ENCODE measurements at places on chromosomes 4 and X. TPM values are rescaled to one million over a fixed set of nuclear protein-coding genes. Genes with fewer than 3 reads are reported as not detected.
A peak's percentile ranks its signal among the peaks of the same experiment; 100 is the strongest.

GRCh38 chr4:136927172-136927571, 605.1 kb downstream of the PCDH18 start:
- no peak overlapping the region for H3K27ac ChIP-seq
- no peaks in the 10 kb centered on the region for H3K4me1 ChIP-seq
- H3K36me3 ChIP-seq = no peaks in the 10 kb centered on the region
- DNase-seq = no peak

FNIP2 gene
- polyA plus RNA-seq = 12.1 TPM

DNA sequence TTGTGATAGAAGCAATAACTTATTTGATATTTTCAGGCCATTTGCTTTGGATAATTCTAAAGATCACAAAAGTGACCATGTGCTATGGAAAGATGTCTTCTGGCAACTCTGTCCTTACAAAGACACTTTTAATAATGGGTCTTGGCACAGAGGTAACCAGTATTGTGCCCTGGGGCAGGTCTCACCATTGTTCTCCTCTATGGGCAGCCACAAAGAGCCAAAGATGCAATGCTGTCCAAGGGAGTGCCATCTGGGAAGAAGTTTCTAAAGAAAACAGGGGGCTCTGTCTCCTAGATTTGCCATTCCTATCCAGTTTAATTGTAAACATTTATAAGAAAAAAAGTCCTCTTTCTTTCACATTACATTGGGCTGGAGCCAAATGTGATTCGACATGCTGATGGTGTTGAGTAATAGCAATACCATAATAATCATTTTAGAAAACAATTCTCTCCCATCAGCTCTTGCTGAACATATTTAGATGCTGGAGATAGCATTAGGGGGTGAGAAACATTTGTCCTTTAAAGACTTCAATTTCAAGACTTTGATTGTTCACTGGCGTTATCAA, 179.9 kb downstream of the KIT start:
- peaks cover 3% of the 10 kb centered on the region for H3K4me1 ChIP-seq
- H3K27ac ChIP-seq = no peak overlapping the region
- peak; percentile 32 for DNase-seq

PNMA6A gene
- 1.8 TPM for polyA plus RNA-seq

ZNF827 gene
- polyA plus RNA-seq = 2.7 TPM

GRCh38 chr4:2302387-2303119, 40.6 kb upstream of the MXD4 start:
- no peak overlapping the region for H3K27ac ChIP-seq
- H3K27me3 ChIP-seq = no peaks in the 10 kb centered on the region
- no peaks in the 10 kb centered on the region for H3K4me1 ChIP-seq
- H3K4me3 ChIP-seq = no peak overlapping the region

PRR32 gene
- not detected for polyA plus RNA-seq

TRAM1L1 gene
- 1.0 TPM for polyA plus RNA-seq

- no peaks in the 10 kb centered on the region for H3K36me3 ChIP-seq
- H3K27me3 ChIP-seq = no peaks in the 10 kb centered on the region
- no peak overlapping the region for H3K27ac ChIP-seq
- DNase-seq = peak; percentile 53
These were observed 1364.4 kb downstream of the STIM2 start for GRCh38 chr4:28225050-28225449.

DNA sequence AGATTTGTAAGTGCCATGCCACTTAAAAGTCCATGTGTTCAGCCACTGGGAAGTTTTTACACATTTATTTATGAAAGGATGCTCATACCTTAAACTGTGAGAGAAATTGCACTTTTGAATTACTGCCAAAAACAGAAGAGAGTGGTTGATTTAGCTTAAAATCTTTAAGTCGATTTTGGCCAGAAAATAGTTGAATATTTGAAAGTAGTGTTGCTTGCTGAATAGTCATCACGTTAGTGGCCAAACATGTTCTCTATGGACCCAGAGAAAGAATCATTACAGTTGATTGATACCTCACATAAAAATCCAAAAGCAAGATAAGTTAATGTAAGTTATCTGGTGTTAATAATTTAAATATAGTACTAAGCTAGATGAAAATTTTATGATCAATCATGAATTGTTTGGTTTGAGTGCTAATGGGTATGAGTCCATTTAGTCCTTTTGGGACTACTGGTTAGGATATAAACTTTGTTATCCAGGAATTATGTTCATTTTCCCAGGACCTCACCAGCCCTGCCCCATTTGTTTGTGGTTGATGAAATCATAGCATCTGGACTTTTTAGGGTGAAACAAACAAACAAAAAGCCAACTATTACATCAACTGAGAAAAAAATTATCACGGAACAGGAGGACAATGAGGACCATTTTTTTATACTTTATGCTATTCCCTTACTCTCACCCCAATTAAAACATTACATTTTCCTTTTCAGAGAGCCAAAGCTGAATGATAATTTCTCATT, 6.3 kb downstream of the GIMD1 start:
- H3K4me1 ChIP-seq = peaks cover 4% of the 10 kb centered on the region
- H3K27ac ChIP-seq = no peak overlapping the region
- no peak for DNase-seq
- H3K27me3 ChIP-seq = no peaks in the 10 kb centered on the region
- H3K4me3 ChIP-seq = no peak overlapping the region

MRPL1 gene
- 21.0 TPM for polyA plus RNA-seq

AKAP4 gene
- polyA plus RNA-seq = not detected

IL15 gene
- 4.7 TPM for polyA plus RNA-seq

NMU gene
- 1.1 TPM for polyA plus RNA-seq

TTC29 gene
- 2.6 TPM for polyA plus RNA-seq

- no peaks in the 10 kb centered on the region for H3K4me1 ChIP-seq
- no peak overlapping the region for H3K4me3 ChIP-seq
- no peak for DNase-seq
These were observed 20.4 kb downstream of the TMEM271 start for GRCh38 chr4:555566-556275.

DNA sequence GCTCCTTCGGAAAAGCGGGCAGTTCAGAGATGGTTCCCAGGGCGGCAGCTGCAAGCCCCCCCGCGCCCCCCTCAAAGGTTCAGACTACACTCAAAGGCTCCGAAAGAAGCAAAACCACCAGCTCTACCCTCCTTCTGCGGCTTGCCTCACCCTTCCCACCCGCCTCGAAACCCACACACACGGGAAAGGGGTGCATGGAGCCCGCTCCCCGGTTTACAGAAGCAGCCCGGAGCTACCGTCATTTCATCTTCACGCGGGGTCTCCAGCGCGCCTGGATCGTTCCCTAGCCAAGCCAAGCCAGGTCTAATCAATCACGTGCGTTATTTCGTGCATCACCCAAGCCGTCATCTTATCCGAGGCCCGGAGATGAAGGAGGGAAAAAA, 1.2 kb downstream of the NLGN4X start:
- no peak for DNase-seq
- H3K4me3 ChIP-seq = no peak overlapping the region
- H3K4me1 ChIP-seq = no peaks in the 10 kb centered on the region

DNA sequence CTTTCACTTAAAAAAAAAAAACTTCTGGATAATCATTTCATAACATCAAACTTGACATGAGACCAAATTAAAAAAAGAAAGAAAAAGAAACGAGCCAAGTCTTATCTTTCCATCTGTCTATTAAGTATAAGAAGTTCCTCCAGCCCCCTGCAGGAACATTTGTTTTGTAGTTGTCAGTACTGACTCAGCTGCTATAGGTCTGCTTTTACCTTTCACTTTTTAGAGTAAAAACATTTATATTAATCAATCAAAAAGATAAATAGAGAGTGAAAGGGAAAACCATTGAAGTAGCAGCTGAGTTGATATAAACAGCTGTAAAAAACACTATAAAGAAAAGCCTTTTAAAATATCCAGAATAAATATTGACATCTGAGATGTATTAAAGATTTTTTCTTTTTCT, 46.1 kb downstream of the CCDC158 start:
- H3K36me3 ChIP-seq = no peaks in the 10 kb centered on the region
- no peak overlapping the region for H3K4me3 ChIP-seq
- H3K27me3 ChIP-seq = no peaks in the 10 kb centered on the region

BTK gene
- polyA plus RNA-seq = 17.9 TPM

GRCh38 chrX:103741879-103742278, 31.2 kb downstream of the TMEM31 start:
- H3K27ac ChIP-seq = no peak overlapping the region
- H3K36me3 ChIP-seq = no peaks in the 10 kb centered on the region
- peaks cover 13% of the 10 kb centered on the region for H3K27me3 ChIP-seq
- H3K4me1 ChIP-seq = no peaks in the 10 kb centered on the region
- DNase-seq = no peak

GRCh38 chr4:128690011-128690410, 119.5 kb upstream of the JADE1 start:
- H3K4me1 ChIP-seq = no peaks in the 10 kb centered on the region
- no peak overlapping the region for H3K27ac ChIP-seq
- DNase-seq = no peak

- no peak overlapping the region for H3K27ac ChIP-seq
- H3K4me1 ChIP-seq = peaks cover 5% of the 10 kb centered on the region
- H3K27me3 ChIP-seq = no peaks in the 10 kb centered on the region
- H3K4me3 ChIP-seq = no peak overlapping the region
- DNase-seq = peak; percentile 63
- no peaks in the 10 kb centered on the region for H3K36me3 ChIP-seq
These were observed 85.4 kb upstream of the GBA3 start for GRCh38 chr4:22607382-22607781.

CLDN2 gene
- polyA plus RNA-seq = not detected

PFKFB1 gene
- polyA plus RNA-seq = 0.06 TPM

NSUN7 gene
- polyA plus RNA-seq = 7.1 TPM

- no peak overlapping the region for H3K27ac ChIP-seq
- H3K36me3 ChIP-seq = no peaks in the 10 kb centered on the region
These were observed 285.0 kb upstream of the AADAT start for GRCh38 chr4:170374770-170375169.

GRCh38 chrX:19121898-19122640, at the start of gene ADGRG2:
Gene ADGRG2, minus strand, starts transcription at chrX:19122468. Its CDS starts 53,634 bp downstream, at chrX:19068834.
- H3K27me3 ChIP-seq = peaks cover 41% of the 10 kb centered on the region
- no peaks in the 10 kb centered on the region for H3K4me1 ChIP-seq
- peak within 1 kb of the TSS; percentile 39 for H3K4me3 ChIP-seq

XPNPEP2 gene
- polyA plus RNA-seq = 0.61 TPM

GRCh38 chr4:185504098-185505047, 30.9 kb downstream of the PDLIM3 start:
- H3K36me3 ChIP-seq = peaks cover 2% of the 10 kb centered on the region
- H3K4me1 ChIP-seq = no peaks in the 10 kb centered on the region
- H3K27me3 ChIP-seq = no peaks in the 10 kb centered on the region
- peak overlapping the region; percentile 61 for H3K27ac ChIP-seq
- H3K4me3 ChIP-seq = no peak overlapping the region
- peak; percentile 95 for DNase-seq

DNA sequence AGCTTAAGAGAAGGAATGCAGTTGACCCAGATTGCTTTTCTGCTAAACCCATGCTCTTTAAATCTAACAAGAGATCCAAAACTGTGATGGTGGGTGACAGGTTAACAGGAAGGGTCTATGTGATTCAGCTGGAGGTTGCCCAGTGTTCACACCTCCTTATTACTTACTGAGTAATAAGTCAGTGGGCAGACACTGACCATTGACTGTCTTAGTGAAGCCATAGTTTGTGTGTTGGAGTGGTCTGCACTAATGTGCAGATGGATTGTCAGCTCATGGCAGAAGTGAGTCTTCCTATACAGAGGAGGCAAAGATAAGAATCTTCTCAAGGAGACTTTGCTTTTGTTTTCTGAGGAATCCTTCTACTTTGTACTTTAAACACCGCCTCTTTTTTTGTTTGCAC, 15.2 kb upstream of the RUFY3 start:
- H3K27me3 ChIP-seq = no peaks in the 10 kb centered on the region
- peak overlapping the region; percentile 74 for H3K27ac ChIP-seq
- H3K4me3 ChIP-seq = no peak overlapping the region
- H3K4me1 ChIP-seq = peaks cover 5% of the 10 kb centered on the region
- H3K36me3 ChIP-seq = no peaks in the 10 kb centered on the region

GRCh38 chr4:8700531-8700930, 108.0 kb downstream of the CPZ start:
- DNase-seq = no peak
- peaks cover 3% of the 10 kb centered on the region for H3K27me3 ChIP-seq
- no peaks in the 10 kb centered on the region for H3K4me1 ChIP-seq
- H3K36me3 ChIP-seq = no peaks in the 10 kb centered on the region

DNA sequence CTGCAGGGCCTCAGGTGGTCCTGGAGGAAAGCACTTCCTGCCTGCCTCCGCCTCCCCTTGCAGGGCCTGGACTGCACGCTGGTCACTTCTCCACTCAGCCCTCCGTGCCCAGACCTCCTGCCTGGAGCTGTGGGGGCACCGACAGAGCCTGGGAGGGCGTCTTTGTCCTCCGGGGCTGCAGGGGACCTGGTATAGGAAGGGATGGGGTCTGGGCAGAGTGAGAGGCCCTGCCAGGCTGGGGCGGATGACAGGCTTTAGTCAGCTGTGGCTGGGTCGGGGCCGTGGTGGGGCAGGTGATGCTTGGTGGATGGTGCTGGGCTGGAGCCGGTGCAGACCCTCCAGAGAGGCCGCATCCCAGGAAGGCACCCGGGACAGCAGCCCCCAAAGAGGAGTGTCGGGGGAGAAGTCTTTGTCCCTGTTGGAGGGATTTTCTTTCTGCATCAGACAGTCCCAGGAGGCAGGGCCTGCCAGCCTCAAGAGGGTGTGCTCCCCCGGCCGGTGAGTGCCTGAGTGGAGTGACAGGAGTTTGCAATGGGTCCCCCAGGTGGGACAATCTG, 1.3 kb downstream of the DOK7 start:
- DNase-seq = no peak
- H3K4me3 ChIP-seq = no peak overlapping the region

DNA sequence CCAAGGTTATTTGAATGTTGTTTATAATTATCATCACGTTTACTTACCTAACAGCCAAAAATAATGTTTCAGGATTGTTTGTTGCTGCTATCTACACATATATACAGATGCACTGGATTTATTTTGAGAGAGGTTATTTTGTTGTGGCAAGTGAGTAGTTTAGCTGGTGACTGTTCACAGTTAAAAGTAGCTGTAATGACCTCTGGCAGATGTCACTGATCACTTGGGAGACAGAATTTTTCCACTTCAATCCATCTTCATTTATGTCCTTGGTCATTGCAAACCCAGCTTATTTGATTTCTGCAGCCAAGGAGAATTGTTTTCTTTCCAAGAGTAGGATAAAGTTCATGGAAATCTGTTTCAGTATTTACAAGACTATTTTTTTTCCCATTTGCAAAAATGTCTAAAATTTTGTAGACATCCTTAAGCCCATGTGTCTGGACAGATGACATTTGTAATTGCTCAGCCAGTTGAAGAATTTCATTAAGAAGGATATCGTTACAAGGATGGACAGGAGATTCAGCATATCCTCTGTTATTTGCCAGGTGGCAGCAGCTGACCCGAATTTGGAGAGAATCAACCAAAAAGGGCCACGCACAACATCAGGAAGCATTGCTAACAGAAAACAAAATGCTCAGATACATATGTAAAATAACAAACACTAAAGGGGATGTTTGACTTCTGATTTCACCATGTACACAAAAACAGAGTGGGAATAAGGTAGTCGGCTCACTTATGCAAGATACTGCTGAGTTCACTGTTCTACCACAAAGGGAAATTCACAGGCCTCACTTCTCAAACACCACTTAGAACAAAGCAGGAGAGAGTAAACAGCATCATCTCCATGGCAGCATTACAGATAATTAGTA, 64.5 kb downstream of the GPRIN3 start:
- H3K4me1 ChIP-seq = peaks cover 15% of the 10 kb centered on the region
- no peaks in the 10 kb centered on the region for H3K27me3 ChIP-seq
- no peak overlapping the region for H3K27ac ChIP-seq
- no peak overlapping the region for H3K4me3 ChIP-seq

MGAT4D gene
- not detected for polyA plus RNA-seq

SRPK3 gene
- 0.04 TPM for polyA plus RNA-seq
